Psoas muscle (tissue), 8 donors: ENCODE measurements at places on chromosomes 16 and 17. TPM values are rescaled to one million over a fixed set of nuclear protein-coding genes. Genes with fewer than 3 reads are reported as not detected.

GRCh38 chr17:32357615-32358014, 7.7 kb downstream of the ZNF207 start:
- no peak for DNase-seq

DNA sequence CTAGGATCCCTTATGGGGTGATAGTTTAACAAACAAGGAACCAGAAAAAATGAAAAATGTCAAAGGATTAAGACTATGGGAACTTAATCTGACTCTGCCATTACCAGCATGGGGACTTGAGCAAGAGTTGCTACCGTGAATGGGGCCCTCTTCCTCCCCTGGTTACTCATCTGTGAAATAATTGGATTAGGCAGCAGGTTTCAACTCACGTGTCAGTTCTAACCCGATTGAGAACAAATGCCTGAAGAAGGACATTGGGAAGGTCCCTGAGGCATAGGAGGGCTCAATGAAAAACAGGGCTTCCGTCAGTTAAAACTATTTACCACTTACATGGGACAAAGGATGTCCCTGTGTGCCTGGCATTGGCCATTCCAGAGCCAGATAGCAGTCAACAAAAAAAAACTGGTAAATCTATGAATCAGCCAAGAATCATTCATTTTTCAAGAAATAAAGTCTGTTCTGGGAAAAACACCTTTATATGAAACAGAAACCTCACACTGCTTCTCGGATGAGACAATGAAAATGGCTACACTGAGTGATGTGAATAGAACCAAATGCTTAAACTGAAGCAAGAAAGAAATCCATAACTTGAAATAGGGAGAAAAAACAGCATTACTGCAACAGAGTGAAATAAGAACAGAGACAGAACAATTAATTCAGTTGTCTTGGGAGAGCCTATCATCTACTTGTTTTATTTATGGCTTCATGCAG, 104.3 kb downstream of the ADAMTS18 start:
- DNase-seq: no peak

DNA sequence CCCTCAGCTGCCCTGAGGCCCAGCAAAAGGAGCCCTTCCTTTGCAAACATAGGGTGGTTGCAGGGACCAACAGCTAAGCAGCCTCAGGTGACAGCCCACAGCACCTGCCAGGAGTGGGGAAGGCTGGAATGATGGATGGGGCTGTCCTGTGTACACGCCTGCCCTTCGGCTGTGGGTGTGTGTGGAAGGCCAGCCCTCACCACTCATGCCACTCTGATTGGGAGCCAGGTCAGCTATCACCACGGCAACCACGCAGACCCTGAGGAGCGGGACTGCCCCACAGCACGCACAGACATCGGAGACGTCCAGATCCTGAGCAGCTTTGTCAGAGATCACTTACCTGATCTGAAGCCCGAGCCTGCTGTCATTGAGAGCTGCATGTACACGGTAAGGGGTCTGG, 11.9 kb downstream of the PIPOX start:
- no peak for DNase-seq

GRCh38 chr17:78793968-78794367, 11.9 kb upstream of the CYTH1 start:
- peak; percentile 62 for DNase-seq

Gene G6PC3
- total RNA-seq: 27.7 TPM

Gene SLC13A5
- 0.17 TPM for total RNA-seq

Gene HAP1
- not detected for total RNA-seq

Gene AMFR
- total RNA-seq: 193 TPM
